Astrocyte of the spinal cord (primary cell): ENCODE measurements at places on chromosomes 5 and 9.

DNA sequence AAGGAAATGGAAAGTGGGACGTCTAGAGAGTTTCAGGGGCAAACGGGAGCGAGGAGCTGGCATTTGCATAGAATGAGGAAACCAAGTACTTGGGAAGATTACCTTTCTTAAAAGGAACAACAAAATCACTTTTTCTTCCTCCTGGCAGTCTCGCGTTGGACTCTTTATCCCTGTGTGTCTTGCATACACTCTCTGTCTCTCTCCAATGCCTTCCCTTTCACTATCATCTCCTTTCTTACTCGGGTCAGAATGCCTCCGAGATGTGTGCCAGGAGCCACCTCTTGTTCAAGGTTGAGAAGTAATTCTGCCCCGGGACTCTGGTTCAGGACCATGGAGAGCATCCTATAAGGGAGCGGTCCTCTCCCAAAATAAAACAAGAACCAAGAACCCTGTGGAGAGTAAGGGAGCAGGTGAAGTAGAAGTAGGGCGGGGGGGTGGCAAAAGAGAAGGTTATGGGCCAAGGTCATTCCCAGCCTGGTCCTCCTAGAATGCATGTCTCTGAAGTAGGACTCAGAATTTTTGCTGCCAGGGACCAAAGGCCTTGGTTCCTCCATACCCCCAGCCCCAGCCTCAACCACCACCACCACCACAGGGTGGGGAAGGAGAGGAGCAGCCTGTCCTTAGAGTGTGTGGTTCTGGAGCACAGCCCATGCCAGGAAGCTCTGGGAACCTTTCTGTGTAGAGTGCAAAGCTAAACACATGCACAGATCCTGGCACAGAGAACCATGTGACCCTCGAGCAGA is 72.1 kb upstream of the ARAP3 start:
- peak; percentile 41 for DNase-seq

DNA sequence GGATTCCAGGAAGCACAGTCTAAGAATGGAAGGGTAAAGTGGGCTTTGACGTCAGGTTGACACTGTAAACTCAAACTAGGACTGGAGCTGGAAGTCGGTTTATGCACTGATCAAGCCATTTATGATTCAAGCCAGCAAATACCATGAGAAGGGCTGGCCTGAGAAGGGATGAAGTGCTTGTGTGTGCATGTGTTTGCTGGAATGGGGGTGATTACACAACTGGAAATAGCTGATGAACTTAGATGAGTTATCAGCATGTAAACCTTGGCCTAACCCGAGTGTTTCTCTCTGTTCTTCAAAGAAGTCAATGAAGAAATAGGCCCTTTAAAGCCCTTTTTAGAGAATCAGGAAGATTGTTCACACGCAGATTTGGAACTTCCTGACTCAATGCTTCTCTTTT is 287.6 kb downstream of the RFX3 start:
- DNase-seq: no peak

DNA sequence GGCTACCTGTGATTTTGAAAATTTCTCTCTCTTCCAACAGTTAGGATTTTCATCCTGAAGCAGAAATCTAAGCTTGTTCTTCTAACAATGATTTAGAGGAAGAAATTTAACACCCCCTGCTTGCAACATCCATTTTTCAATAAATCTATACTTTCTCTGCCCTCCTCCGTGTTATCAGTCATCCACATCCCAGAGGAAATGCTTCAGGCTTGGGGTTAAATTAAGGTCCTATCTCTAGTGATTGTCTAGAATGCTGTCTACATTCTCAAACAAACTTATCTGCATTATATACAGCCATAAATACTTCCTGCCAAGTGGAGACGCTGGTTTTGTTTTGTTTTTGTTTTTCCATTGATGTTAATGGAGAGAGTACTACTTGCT is 371.0 kb downstream of the CSNK1G3 start:
- peak; percentile 4 for DNase-seq

GRCh38 chr9:111034170-111034897 is 3.9 kb downstream of the LPAR1 start:
- DNase-seq: no peak

- DNase-seq: no peak
These were observed 356.6 kb upstream of the C9orf72 start for GRCh38 chr9:27929841-27930240.

- DNase-seq: no peak
These were observed 55.3 kb downstream of the TRPC7 start for GRCh38 chr5:136309932-136310598.

DNA sequence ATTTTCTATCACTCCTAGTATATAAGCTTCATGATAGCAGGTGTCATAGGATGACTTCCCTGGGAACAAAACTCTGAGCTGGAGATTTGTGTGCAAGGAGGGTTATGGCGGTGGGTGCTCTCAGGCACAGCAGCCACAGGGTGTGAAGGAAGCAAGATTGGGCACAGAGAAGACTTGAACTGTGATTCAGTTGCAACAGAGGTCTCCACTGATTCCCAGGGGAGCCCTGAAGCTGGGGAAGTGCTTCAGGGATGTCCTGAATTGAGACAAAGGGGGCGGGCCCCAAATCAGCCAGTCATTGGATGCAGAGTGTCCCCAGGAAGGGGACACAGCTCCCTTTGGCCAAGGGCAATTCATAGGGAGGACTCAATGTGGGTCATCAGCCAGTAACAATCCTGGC is 44.4 kb upstream of the ANKRD55 start:
- DNase-seq: no peak

DNA sequence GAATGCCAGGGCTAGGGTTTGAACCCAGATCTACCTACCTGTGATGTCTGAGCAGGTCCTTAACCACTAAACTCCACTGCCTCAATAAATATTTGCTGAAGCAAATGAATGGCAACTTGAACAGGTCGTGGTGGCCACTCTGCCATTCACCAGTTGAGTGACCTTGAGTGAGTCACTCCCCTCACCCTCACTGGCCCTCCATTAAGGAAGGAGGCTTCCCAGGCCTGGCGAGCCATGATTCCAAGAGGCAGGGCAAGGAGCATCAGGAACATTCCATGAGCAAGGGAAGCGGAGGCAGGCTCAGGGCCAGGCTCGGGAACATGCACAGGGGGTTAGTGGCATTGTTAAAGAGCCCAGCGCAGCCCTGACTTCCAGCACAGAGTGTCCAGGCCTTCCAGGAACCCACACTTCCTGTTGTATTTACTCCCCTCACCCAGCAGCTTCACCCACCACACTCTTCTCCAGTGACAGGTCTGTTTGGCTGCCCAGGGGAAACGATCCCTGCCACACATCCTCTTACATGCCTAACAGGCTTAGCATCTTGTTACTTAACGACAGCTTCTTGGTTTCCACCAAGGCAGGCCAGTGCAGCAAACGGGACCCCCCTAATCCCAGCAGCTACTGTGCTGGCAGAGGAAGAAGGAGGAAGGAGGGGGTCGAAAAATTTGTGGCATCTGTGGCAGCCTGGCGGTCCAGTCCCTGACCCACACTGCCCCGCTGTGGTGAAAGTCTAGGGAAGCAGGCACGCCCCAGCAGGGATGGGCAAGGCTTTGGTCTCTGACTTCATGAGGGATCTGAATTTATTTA is 43.7 kb upstream of the TTC1 start:
- DNase-seq: peak; percentile 72
